NCI-H524 (cell line): ENCODE measurements at places on chromosomes 1 and 21.

GRCh38 chr1:159965263-159965662 is 11.2 kb upstream of the SLAMF9 start:
- no peak for DNase-seq

GRCh38 chr21:45072738-45073300 is 1.6 kb upstream of the ADARB1 start:
- DNase-seq, result no peak

DNA sequence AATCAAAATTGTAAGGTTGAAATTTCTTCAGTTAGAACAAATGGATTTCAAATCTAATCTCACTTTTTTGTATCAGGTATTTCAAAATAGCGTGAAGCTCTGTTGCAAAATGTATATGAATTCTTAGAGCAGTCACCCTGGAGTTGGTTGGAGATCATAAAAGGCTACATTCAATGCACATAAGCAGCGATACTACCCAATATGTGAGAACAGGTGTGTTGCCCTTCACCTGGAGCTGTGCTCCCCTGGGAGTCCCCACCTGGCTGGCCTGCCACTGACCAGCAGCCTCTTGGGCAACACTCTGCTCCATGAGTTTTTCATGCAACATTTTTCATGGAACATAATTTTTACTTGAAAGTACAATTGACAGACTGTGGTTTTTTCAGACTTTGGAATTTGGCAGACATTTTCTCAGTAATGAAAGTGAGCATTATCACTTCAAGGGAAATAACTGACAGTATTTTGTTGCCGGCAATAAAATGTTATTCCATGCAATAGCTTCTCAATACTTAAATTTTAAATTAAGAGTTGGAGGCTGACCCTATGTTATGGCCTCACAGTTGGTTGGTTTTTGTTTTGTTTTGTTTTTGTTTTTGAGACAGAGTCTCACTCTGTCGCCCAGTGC is 95.1 kb downstream of the ST3GAL3 start:
- DNase-seq, result no peak

- DNase-seq, result peak; percentile 34
Measured at GRCh38 chr1:27496604-27497155, 6.7 kb upstream of the WASF2 start.

DNA sequence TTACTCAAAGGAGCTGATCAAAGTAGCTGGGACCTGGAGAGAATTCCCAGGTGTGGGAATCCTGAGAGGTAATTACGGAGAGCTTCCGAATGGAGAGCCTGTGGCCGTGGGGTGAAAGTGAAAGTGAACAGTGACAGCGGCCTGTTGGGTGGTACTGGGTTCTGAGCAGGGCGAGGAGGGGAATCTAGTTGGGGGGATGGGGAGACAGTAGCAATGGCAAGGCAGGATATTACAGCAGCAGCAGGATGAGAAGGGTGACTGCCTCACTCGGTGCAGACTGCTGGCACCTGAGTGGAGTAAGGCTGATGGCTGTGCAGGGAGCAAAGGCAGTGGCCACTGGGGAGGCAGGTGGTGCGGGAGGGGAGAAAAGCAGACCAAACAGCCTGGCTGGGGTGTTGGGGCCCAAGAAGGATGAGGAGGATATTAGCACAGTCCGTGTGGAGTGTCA is 70.3 kb upstream of the PRDX6 start:
- no peak for DNase-seq

- DNase-seq, result no peak
Measured at GRCh38 chr1:17630048-17630830, 90.7 kb downstream of the ARHGEF10L start.

DNA sequence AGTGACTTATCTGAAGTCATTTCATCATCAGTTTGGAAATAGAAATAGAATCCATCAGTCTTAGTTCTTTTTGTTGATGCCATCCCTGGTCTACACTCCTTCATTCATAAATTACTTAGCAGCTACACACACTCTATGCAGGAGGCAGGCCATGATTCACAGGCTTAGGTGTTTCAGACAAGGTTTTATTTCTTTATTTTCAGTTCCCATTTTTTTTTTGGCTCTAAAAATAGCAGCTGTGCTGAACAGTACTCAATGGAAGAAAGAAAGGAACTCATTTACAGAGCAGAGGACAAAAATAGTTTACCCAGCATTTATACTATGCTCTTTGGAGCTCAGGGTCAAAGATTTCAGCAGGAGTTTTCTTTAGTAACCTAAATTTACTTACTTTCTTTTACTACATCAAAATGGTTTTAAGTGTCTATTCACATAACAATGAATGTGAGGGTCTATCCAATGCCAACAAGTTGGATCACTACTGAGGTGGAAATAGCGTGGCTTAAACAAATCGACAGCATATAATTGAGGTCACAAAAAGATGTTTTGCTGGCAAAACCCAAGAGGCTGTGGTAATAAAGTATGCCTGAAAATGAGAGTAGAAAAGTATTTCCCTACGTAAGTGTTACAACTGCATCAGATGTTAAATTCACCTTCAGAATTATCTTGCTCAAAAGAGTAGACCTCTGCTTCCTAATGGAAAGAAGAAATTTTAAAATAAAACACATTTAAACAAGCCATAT is 7.7 kb downstream of the KRTAP19-8 start:
- no peak for DNase-seq

DNA sequence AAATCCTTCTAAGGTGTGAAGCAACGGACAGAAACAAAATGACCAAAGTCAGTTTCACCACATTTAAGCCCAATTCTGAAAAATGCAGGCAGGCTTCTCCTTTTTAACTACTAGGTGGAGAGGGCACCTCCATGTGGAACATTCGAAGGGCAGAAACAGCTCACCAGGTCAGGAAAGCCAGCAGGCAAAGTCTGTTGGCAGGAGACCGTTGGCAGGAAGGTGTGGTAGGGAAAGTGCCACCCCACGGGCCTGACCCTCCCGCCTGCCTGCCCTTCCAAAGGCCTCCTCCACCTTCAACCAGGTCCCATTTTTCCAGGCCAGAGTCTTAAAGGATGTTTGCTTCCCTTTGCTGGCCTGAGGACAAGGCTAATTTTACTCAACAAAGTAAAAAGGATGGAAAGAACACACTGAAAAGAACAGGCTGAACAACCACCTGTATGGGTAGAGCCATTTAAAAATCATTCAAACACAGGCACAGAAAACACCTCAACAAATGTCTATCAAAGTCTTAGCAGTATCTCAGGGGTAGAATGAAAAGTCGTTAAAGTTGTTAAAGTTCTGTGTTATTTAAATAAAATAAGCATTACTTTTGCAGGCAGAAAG is 26.4 kb downstream of the CAPZB start:
- DNase-seq, result no peak
